CD14-positive monocyte (primary cell): ENCODE measurements at places on chromosomes 1 and 21.

GRCh38 chr21:27425574-27425973 is 458.7 kb upstream of the ADAMTS5 start:
- H3K4me3 ChIP-seq = no peak overlapping the region
- no peak overlapping the region for H3K27ac ChIP-seq
- no peak for DNase-seq
- H3K27me3 ChIP-seq = no peaks in the 10 kb centered on the region
- no peaks in the 10 kb centered on the region for H3K4me1 ChIP-seq
- H3K36me3 ChIP-seq = no peaks in the 10 kb centered on the region

- no peak overlapping the region for H3K27ac ChIP-seq
- H3K27me3 ChIP-seq = no peaks in the 10 kb centered on the region
- H3K36me3 ChIP-seq = no peaks in the 10 kb centered on the region
- H3K4me1 ChIP-seq = no peaks in the 10 kb centered on the region
- DNase-seq = no peak
Measured at GRCh38 chr1:19066248-19066873, 109.9 kb upstream of the IFFO2 start.

DNA sequence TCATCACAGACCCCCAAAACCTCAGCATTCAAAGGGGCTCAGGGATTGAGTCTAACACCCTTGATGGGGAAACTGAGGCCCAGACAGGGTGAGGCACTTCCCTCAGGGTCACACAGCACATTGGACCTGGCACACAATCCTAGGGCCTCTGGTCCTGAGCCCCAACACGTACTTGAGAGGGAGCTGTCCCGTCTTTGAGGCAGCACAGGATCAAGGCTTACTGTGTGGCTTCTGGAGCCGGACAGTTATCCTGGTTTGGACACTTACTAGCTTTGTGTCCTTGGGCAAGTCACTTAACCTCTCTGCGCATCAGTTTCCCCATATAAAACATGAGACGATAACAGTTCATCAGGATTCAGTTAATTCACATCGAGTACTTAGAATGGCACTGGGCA is 26.5 kb downstream of the RUNX3 start:
- no peak overlapping the region for H3K27ac ChIP-seq
- H3K4me3 ChIP-seq = no peak overlapping the region
- H3K36me3 ChIP-seq = peaks cover 66% of the 10 kb centered on the region
- no peaks in the 10 kb centered on the region for H3K27me3 ChIP-seq
- DNase-seq = no peak

DNA sequence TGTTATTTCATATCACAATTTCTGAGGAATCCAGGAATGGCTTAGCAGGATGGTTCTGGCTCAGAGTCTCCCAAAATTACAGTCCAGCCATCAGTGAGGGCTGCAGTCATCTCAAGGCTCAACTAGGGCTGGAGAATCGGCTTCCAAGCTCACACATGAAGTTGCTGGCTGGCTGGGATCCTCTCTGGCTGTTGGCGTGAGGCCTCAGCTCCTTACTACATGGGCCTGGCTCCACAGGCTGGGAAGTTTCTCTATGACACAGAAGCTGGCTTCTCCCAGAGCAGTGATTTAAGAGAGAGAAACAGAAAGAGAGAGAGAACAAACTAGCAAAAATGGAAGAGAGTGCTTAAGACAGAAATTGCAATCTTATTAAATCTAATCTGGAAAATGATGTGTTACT is 38.8 kb upstream of the RGS8 start:
- H3K27ac ChIP-seq = no peak overlapping the region
- H3K4me1 ChIP-seq = no peaks in the 10 kb centered on the region
- H3K27me3 ChIP-seq = no peaks in the 10 kb centered on the region
- H3K36me3 ChIP-seq = no peaks in the 10 kb centered on the region
- H3K4me3 ChIP-seq = no peak overlapping the region
- no peak for DNase-seq

- H3K4me1 ChIP-seq = no peaks in the 10 kb centered on the region
- H3K27ac ChIP-seq = no peak overlapping the region
- no peak overlapping the region for H3K4me3 ChIP-seq
Measured at GRCh38 chr1:61181067-61182038, 99.0 kb downstream of the NFIA start.

DNA sequence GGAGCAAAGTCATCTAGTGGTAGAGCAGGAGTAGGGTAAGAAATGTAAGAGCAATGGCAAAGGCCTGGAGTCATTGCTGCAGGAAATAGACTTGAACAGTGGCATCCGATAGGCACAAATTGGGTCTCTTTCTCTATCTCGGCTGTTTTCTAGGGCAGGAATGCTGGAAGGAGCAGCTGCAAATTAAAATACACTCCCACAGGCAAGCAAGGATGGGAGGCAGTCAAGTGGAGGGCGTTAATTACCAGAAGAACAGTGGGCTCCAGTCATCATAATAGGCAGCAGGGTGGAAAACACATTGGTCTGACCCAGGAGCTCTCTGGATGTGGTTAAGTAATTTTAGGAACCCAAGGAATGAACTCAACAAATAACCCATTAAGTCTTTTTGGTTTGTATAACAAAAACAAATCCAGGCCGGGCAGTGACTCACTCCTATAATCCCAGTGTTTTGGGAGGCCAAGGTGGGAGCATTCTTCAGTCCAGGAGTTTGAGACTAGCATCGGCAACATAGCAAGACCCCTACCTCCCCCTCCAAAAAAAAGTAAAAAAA is 7.8 kb upstream of the TDRD5 start:
- no peak overlapping the region for H3K4me3 ChIP-seq
- no peak overlapping the region for H3K27ac ChIP-seq
- H3K36me3 ChIP-seq = no peaks in the 10 kb centered on the region
- peaks cover 18% of the 10 kb centered on the region for H3K27me3 ChIP-seq
- no peak for DNase-seq

- no peak overlapping the region for H3K4me3 ChIP-seq
- no peak for DNase-seq
- H3K27me3 ChIP-seq = no peaks in the 10 kb centered on the region
- H3K36me3 ChIP-seq = no peaks in the 10 kb centered on the region
- H3K27ac ChIP-seq = no peak overlapping the region
- no peaks in the 10 kb centered on the region for H3K4me1 ChIP-seq
Measured at GRCh38 chr1:70025846-70026245, 179.5 kb downstream of the LRRC40 start.

GRCh38 chr1:201760516-201760915 is 68.4 kb upstream of the IPO9 start:
- no peaks in the 10 kb centered on the region for H3K27me3 ChIP-seq
- H3K36me3 ChIP-seq = no peaks in the 10 kb centered on the region
- no peak for DNase-seq

DNA sequence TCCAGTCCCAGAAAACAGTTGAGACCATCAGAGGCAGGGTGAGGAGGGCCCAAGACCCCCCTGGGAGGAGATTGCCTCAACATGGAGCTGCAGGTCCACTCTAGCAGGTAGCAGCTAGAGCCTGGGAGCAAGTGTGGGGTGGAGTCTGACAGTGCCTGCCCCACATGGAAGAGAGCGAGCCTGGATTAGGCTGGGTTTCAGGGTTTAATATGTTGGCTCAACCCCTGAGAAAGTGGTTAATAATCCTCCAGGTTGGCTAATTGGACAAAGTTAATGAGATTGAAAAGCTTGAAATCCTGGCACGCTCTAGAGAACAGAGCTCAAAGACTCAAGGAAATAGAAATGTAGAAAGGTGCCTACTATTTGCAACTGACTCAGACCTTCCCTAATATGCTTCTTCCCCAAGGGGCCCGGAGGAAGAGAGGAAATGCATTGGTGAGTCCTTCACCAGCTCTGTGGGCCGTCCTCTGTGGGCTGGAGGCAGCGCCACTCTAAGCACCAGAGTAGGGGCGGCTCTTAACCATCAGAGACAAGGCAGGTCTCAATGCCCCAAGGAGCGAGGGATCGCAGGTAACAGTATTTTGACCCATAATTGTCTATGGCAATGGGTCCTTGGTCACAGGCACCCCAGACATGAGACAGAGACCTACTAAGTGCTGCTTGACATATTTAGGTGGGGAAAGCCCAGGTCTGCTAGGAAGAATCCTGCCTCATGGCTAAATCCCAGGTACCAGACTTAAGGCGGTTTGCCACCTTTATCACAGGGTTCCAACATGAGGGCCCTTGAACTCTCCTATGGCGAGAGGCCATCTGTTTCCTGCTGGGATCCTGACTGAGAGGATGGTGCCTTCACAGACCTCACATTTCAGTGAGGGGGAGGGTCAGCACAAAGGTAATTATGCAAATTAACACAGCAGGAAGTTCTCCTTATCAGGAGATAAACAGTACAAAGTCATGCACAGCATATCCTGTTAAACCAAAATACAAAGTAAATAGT is 33.8 kb downstream of the RSPH1 start:
- no peak overlapping the region for H3K27ac ChIP-seq
- no peak for DNase-seq
- no peak overlapping the region for H3K4me3 ChIP-seq
- H3K4me1 ChIP-seq = peaks cover 25% of the 10 kb centered on the region
- no peaks in the 10 kb centered on the region for H3K36me3 ChIP-seq
- no peaks in the 10 kb centered on the region for H3K27me3 ChIP-seq

- no peak overlapping the region for H3K27ac ChIP-seq
- H3K4me3 ChIP-seq = no peak overlapping the region
- no peaks in the 10 kb centered on the region for H3K36me3 ChIP-seq
Measured at GRCh38 chr1:57800376-57800775, 376.5 kb upstream of the DAB1 start.

DNA sequence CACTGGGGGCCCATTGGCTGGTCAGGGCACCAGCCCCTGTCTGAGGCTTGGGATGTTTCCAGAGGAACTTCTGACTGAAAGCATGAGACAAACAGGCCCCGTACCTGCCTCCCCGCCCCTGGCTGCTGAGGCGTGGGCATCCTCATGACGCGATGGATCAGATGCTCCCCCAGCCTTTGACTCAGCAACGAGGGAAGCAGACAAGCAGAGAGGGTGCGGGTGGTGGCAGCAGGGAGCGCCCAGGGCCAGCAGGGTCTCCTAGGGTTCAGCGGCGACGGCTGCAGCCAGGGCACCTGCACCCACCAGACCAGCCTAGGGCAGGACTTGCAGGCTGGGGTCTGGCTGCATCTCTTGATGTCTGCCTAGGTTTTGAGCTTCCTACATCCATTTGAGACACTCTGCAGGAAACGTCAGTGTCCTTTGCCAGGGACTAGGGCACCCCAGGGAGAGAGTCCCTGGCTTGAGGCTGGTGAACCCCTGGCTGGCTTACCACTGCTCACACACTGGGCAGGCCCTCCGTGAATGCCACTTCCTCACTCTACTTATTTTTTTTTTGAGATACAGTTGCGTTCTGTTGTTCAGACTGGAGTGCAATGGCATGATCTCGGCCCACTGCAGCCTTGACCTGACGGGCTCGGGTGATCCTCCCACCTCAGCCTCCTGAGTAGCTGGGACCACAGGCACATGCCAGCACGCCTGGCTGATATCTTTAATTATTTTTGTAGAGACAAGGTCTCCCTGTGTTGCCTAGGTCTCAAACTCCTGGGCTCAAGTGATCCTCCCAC is 63.3 kb downstream of the DHRS3 start:
- no peak overlapping the region for H3K27ac ChIP-seq
- DNase-seq = no peak
- H3K36me3 ChIP-seq = no peaks in the 10 kb centered on the region
- H3K27me3 ChIP-seq = no peaks in the 10 kb centered on the region
- no peak overlapping the region for H3K4me3 ChIP-seq

DNA sequence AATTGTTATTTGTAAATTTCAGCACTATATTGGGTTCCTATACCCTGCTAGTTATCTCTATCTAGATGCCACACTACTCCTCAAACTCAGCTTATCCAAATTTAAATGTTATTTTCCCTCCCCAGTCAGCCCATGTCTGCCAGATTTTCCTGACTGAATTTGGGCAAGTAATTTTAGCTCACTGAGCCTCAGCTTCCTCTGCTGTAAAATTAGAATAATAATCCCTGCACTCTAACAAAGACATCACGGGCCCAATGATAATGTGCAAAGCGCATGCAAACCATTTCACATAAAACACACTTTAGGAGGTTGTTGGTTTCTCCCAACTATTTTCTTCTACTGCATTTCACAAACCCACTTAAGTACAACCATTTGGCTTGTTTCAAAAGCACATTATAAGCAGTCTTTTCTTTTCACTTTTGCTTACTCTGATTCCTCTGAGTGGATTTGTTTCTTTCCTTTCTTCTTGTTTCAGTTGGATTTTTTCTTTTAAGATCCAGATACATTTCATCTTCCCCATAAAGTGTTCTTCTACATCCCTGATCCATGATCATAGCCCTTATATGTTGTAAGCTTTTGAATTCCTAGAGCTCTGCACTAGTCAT is 152.8 kb upstream of the DPT start:
- H3K4me3 ChIP-seq = no peak overlapping the region
- H3K4me1 ChIP-seq = no peaks in the 10 kb centered on the region
- DNase-seq = no peak
- H3K27me3 ChIP-seq = no peaks in the 10 kb centered on the region
- no peak overlapping the region for H3K27ac ChIP-seq
- H3K36me3 ChIP-seq = no peaks in the 10 kb centered on the region

- H3K27me3 ChIP-seq = no peaks in the 10 kb centered on the region
- no peaks in the 10 kb centered on the region for H3K4me1 ChIP-seq
Measured at GRCh38 chr1:100073531-100073930, 59.2 kb downstream of the SASS6 start.

- H3K27ac ChIP-seq = peak overlapping the region; percentile 97
- DNase-seq = peak; percentile 64
- H3K4me3 ChIP-seq = peak overlapping the region; percentile 69
Measured at GRCh38 chr1:30719406-30720270, 3.7 kb downstream of the MATN1 start.

GRCh38 chr21:24420689-24421088 is 1186.6 kb downstream of the MRPL39 start:
- peaks cover 23% of the 10 kb centered on the region for H3K4me1 ChIP-seq
- H3K27ac ChIP-seq = no peak overlapping the region
- no peak overlapping the region for H3K4me3 ChIP-seq
- DNase-seq = no peak
- no peaks in the 10 kb centered on the region for H3K27me3 ChIP-seq
- H3K36me3 ChIP-seq = no peaks in the 10 kb centered on the region

GRCh38 chr1:41810446-41810845 is 108.3 kb downstream of the HIVEP3 start:
- no peak overlapping the region for H3K4me3 ChIP-seq
- H3K27me3 ChIP-seq = no peaks in the 10 kb centered on the region
- no peaks in the 10 kb centered on the region for H3K36me3 ChIP-seq

DNA sequence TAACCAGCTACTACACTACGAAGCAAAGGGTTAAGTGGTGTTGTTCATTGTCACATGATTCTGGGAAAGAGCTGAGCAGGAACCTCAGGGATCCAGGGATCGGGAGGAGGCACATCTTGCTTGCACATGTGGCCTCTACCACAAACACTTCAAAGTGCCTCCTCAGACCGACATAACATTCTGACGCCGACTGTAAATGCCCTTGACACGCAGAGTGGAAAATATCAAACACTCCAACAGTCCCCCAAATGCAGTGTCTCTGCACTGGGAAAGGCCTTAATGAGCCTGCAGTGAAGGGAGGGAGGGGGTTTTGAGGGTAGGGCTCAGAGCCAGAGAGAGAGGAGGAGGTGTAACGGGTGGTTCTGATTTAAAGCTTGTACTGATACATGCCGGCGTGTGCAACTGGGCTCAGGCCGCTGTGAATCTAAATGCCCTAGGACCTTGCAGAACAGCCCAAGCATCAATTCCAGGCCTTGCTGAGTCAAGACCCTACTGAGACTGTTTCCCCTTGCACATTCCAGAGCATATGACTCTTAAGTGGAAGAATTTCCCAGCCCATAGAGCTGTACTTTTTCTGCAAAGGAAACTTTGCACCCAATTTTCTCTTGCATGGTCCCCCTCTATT is 163.7 kb downstream of the NTMT2 start:
- no peak overlapping the region for H3K4me3 ChIP-seq
- H3K27me3 ChIP-seq = no peaks in the 10 kb centered on the region
- no peak for DNase-seq
- no peak overlapping the region for H3K27ac ChIP-seq
- H3K4me1 ChIP-seq = no peaks in the 10 kb centered on the region
